ENCODE measurements at places on chromosomes 7 and 10.

DNA sequence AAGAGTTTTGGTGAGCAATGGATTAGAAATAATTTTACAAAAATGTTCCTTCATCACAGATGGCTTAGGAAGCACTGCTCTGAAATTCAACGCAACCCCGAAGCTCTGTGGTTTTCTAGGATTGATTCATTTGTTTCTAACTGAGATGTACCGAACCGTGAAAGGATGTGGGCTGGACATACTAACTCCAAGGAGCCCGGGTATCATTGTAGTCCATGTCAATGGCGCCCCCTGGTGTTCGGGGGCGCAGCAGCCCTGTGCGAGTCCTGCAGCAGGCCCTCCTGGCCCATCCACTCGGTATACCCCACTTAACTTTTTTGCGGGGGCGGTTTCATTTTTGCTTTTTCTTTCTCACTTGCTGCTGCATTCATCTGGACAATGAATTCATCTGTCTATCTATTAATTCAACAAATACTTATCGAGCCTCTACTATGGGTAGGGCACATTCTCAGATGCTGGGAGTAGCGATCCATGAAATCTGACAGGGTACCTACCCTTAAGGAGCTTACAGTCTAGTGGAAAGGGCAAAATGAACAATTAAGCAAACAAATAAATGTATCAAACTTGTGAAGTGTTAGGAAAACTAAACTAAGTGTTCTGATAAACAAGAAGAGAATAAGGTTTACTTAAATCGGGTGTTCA, 25.2 kb upstream of the ITPRID1 start:
- DNase-seq = peak; percentile 74

DNA sequence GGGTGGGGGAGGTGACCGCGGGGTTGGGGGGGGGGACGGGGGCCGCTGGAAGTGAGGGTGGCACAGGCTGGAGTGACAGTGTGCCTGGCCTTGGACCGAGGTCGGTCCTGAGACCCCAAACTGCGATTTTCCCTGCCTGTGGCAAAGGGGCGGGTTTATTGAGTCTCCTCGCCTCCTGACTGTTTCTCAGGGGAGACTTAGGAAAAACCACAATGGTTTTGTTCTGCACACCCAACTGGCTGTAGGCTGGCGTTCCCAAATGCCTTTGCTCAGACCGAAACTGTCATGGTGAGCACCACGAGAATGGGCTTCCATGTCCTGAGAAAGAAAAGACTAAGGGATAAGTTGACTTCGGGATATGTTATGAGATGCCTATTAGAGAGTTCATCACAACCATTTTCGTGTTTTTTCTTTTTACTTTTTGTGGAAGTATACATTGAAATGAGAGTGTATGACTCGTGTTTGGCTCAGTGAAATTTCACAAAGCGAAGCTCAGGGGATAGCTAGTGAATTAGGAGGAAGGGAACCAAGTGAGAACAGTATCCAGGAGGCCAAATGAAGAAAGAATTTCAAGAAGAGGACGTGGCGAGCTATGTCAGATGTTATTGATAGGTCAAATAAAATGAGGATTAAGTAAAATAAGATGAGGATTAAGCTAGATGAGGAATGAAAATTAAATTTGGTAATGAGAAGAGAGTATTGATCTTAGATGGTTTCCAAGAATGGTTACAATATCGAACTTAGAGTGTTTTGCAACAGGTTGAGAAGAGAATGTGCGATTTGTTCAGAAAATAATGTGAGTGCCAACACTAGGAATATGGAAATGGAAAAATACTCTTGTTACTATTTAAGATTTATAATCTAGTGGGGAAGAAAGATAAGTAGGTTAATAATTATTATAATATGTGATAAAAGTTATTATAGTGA, 918 bp downstream of the NET1 start:
- DNase-seq = peak; percentile 19

DNA sequence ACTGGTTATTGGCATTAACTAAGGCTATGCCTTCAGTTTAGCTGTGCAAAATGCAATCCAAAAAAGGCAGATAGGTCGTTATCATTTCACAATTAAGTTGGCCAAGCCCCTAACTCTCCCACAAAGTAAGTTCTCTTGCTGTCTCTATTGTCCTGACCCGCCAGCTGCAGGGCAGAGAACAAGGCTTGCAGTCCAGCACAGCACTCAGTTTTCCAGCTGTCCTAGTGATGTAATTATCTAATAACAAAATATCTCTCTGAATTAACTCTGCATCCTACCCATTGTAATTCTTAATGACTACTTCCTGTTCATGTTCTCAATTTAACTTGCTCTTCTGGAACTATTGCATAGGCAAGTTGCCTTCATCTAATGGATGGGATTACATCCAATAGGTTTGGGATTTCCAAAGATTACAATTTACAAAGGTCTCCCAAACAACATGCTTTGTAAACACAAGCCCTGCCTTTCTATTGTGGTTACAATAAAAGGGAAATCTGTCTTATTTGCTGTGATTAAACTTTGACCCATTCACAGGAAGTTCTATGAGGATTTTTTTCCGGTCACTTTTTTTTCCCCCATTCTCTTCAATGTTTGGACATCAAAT, 55.2 kb downstream of the CDK6 start:
- DNase-seq = no peak

GRCh38 chr7:50204581-50204980, 99.9 kb upstream of the IKZF1 start:
- DNase-seq = no peak

- DNase-seq = no peak
Observed at GRCh38 chr7:26865094-26865388, 651 bp upstream of the SKAP2 start.

DNA sequence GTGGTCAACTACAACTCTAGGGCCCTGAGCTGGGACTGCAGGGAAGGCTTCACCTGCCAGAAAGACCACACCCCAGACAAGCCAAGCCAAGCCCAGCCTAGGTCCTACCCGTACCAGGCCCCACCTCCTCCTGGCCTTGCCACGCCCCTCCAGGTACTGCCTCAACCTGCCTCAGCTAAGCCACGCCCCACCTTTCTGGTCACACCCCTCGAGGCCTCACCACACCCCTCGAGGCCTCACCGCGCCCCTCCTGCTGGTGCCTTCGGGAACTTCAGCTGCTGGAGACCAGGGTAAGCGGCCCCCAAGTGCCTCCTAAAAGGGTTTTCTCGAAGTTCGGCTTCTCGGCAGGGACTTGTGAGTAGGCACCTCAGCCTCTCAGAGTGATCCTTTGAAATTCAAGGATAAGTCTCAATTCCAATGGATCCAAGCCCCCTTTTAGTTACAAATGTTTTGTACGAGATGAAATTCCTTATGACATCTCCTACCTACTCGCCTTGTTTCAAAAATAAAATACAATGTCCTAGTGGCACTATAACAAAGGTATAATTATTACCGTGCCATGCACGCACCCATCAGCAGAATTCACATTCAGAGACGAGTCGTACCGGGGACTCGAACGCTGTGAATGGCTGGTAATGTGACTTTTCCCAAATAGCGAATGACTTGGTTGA, 171.2 kb downstream of the ARHGAP21 start:
- peak; percentile 21 for DNase-seq

DNA sequence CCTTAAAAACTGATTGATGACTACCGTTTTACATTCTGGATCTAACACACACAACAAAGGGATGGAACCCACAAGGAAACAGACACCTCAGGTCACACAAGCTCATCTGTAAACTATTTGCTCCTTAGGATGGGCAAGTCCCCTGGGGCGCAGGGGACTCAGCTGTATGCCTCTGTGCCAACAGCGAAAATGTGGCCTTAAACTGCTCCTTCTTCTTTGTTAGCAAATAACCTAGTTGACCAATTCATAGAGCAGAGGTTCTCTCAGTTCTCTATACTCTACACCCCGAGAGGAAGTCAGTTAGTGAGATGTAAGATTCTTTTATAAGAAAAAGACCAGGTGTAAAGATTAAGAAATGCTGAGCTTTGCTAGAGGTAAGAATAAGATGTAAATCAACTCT, 181.9 kb upstream of the PRSS58 start:
- DNase-seq = no peak

GRCh38 chr7:141483044-141483443, 68.2 kb upstream of the AGK start:
- DNase-seq = peak; percentile 20

- no peak for DNase-seq
Observed at GRCh38 chr10:114634609-114634979, 23.5 kb downstream of the ABLIM1 start.

DNA sequence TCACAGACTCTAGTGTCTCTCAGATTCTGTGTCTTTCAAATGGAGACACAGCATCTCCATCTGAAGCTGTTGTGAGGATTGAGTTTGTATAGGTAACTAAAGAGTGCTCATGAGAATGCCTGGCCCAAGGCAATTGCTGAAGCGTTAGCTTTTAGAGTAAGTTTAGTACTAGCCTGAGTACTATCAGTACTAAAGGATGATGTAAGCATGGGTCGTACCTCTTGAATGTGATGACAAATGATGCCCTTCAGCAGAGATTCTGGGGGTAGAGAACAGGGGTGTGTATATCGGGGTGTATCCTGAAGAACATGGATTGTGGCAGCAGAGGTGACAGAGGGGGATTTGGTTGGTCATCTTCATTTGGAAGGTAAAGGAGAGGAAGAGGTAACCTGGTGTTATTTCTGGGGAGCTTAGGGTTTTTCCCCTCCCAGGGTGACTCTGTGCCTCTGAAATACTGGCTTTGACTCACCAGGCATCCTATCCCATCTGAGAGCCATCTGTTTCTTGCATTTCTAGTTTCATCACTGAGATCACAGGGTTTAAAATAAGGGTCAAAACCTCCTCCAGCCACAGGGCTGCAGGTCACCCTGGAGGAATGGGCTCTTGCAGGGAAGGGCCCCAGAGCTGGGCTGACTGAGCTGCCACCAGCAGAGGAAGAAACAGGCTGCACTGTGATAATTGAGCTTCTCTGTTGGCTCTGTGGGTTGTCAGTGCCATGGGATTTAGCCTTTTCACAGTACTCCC, 756.0 kb downstream of the KCNMA1 start:
- DNase-seq = no peak

DNA sequence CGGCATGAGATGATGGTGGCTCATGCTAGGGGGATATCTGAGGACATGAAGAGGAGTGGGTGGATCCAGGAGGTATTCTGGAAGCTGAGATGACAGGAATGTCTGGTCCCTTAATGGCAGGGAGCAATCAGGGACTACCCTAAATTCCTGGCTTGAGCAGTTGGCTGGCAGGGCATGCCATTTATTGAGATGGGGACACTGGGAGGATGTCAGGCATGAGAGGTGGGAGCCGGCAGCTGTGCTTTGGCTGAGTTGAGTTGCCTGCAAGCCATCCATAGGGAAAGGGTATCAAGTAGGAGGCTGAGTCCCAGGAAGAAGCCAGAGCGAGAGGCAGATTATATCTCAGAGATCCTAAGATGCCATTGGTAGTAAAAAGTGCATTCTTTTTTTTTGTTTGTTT, 69.6 kb downstream of the COL26A1 start:
- no peak for DNase-seq

- no peak for DNase-seq
Observed at GRCh38 chr7:36749282-36749960, 25.1 kb upstream of the AOAH start.

GRCh38 chr7:47132471-47132870, 449.4 kb downstream of the TNS3 start:
- DNase-seq = no peak

DNA sequence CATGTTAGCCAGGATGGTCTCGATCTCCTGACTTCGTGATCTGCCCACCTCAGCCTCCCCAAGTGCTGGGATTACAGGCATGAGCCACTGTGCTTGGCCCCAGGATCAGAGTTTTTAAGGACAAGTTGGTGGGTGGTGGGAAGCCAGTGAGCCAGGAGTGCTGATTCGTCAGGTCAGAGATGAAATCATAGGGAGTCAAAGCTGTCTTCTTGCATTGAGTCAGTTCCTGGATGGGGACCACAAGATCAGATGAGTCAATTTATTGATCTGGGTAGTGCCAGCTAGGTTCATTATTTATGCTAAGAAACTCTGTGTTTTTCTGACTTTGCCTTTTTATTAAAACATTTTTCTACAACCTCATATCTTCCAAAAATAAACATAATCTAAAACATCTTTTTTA, 423.8 kb downstream of the ARL4A start:
- DNase-seq = peak; percentile 79

DNA sequence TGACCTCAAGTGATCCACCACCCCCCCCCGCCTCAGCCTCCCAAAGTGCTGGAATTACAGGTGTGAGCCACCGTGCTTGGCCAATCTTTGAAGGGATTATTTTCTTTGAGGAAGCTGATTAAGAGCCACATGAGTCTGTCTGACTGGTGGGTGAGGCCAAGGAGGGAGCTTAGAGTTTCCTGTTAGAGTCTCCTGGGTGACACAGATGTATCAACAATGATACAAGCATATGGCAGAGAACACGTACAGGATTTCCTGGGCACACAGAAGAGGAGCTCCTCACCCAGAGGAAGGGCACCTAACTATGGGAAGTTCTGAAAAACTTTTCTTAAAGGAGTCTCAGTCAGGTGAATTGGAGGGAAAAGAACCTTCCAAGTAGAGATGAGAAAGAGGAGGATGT, 69.4 kb downstream of the GOLGA7B start:
- no peak for DNase-seq

GRCh38 chr7:5450549-5451327, 27.1 kb upstream of the TNRC18 start:
- DNase-seq = peak; percentile 31

DNA sequence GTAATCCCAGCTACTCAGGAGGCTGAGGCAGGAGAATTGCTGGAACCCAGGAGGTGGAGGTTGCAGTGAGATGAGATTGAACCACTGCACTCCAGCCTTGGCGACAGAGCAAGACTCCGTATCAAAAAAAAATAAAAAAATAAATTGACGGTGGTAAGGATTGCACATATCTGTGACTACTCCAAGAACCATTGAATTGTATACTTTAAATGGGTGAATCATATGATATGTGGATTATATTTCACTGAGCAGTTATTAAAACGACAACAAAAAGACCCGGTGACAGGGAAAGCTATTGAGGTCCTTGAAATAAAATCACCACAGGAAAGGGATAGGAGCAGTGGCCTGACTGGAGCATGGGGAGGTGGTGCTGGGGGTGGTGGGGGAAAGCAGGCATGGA, 31.2 kb upstream of the COMTD1 start:
- DNase-seq = no peak

GRCh38 chr10:69506487-69506833, 55.2 kb downstream of the TSPAN15 start:
- no peak for DNase-seq

- DNase-seq = no peak
Observed at GRCh38 chr10:52077814-52078213, 236.3 kb upstream of the DKK1 start.

GRCh38 chr10:1425879-1426278, 311.4 kb downstream of the ADARB2 start:
- DNase-seq = peak; percentile 21

All from activated CD4-positive, alpha-beta T cell treated with anti-CD3 and anti-CD28 coated beads, Interleukin-10, Interleukin-2, amounts not matched to agents 100 ng/mL and 50 ng/mL, durations not matched to agents 16 hours and 8 hours (primary cell).